Liver (tissue), 10 donors: ENCODE measurements at places on chromosomes 12 and 14. TPM values are rescaled to one million over a fixed set of nuclear protein-coding genes. Genes with fewer than 3 reads are reported as not detected.
A peak's percentile ranks its signal among the peaks of the same experiment; 100 is the strongest.

GRCh38 chr14:38143659-38144505 is 63.8 kb upstream of the SSTR1 start:
- DNase-seq = no peak

GRCh38 chr14:54253195-54253947 is 143.4 kb upstream of the CDKN3 start:
- DNase-seq = no peak

GRCh38 chr12:30202521-30203254 is 418.9 kb upstream of the TMTC1 start:
- no peak for DNase-seq

DNA sequence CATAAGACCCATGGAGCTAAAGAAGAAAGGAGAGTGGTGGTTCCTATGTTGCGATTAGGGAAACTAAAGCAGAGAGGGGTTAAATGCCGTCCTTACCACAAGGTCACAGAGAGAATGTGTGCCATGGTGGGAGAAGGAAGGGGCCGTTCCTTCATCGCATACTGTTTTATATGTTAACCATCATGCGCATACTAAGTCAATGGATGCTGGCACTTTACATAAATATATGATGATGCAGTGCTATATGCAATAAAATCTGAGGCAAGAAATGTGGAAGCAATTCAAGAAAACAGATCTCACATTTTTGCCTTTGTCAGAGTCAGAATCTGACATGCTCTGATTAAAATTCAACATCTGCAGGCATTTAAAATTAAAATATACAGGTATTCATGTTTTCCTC is 168.1 kb downstream of the BMP4 start:
- DNase-seq = no peak

- DNase-seq = no peak
These were observed 20.0 kb downstream of the BORCS5 start for GRCh38 chr12:12376646-12377448.

DNA sequence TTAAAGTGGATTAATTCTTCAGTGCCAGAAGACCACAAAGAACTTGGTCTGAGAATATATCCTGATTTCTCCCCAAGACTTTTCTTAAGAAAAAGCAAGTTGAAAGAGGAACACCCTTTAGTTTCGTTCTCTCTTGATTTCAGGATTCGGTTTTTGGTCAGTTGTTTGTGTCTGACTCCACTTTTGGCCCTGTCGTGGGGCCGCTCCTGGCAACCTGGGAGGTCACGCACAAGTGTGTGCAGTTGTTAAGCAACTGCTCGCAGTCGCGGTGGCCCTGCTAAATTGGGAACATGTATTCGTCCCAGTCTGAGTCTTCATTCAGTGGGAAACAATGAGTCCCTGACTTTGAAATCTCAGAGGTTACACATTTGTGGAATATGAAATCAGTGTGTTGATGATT is 68.7 kb downstream of the RGS6 start:
- DNase-seq = no peak

DNA sequence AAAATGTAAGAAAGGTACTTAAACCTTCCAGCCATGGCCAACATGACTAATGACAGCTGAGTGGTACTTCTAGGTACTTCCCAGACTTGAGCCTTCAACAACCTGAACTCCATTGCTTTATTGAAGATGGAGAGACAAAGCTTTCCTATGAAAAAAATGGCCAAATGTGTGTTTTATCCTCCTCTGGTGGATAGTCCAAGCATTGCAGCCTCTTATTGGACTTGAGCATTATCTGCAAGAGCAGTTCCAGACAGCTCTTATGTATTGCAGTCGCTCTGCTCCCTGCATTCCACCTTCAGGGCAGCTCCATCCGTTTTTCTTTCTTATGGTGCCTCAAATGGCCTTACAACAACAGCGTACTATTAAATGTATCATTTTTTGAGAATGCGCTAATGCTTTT is 588.2 kb downstream of the NRXN3 start:
- DNase-seq = no peak

- no peak for DNase-seq
These were observed 56.9 kb upstream of the E2F7 start for GRCh38 chr12:77122236-77122635.

GRCh38 chr12:49476091-49476490 is 62.7 kb upstream of the KCNH3 start:
- DNase-seq = no peak

GRCh38 chr14:70987041-70987440 is 79.8 kb downstream of the PCNX1 start:
- DNase-seq = no peak

GRCh38 chr12:78407722-78408121 is 456.9 kb upstream of the SYT1 start:
- no peak for DNase-seq

GRCh38 chr14:69671365-69672030 is 60.1 kb downstream of the SUSD6 start:
- no peak for DNase-seq

GRCh38 chr14:76456200-76456599 is 80.3 kb downstream of the ESRRB start:
- peak; percentile 43 for DNase-seq

GRCh38 chr12:104494137-104494792 is 37.5 kb downstream of the CHST11 start:
- DNase-seq = no peak

GRCh38 chr12:63867053-63867452 is 22.6 kb downstream of the SRGAP1 start:
- no peak for DNase-seq

DNA sequence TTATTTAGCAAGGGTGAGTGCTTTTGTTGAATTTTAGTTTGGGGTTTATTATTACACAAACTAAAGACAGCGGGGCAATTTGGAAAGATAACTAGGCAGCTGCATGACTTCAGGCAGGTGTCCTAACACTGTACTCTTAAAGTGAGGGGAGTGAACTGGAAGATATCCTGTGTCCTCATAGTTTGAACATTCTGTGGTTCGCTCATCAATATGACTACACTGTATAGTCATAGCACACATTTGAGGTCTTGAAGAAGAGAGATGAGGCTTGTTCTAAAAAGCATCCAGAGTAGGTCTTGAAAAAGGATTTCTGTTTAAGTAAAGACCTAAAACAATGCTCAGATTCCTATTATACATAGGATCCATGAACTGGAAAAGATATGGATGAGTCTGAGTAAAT is 1.7 kb upstream of the MAP3K9 start:
- DNase-seq = no peak

GRCh38 chr12:91628656-91629055 is 446.0 kb upstream of the DCN start:
- DNase-seq = no peak

GRCh38 chr12:132138941-132139871 is 4.9 kb downstream of the DDX51 start:
- DNase-seq = no peak

DNA sequence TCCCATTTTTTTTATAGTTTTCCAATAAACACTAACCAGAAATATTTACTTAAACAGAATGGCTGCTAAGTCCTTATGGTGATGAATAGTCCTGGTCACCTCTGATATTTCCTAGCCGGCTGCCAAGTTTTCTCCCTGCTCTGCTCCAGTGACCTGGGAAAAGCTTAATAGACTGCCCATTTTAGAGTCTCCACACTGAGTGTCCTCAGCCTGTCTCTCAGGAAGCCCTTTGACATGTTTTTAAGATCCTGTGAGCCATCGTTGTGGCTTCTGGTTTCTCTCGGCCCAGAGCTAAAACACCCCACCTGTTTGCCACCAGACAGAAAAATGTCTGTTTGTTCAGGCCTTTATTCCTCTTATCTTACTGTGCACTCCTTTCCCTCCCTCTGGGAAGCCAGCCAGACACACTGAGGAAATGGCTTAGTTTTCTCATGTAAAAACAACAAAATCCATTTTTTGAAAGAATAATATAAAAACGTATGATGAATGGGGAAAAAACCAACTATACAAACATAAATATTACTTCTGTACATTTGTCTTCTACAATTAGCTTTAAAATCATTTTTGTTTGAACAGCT is 25.4 kb upstream of the ALDH2 start:
- no peak for DNase-seq

DNA sequence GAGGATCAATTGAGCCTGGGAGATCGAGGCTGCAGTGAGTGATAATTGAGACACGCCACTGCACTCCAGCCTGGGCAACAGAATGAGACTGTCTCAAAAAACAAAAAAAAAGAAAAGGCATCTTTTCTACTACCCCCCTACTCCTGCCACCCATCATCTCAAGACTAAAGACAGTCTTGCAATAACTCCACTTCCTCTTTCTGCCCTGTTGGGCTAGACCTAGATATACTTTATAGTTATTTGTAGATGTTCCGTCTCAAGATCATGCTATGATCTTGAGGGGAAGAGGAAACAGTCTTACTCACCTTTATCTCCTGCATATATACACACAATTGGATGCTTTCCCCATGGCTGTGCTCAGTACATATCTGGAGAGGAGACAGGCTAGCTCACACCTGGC is 12.1 kb upstream of the ESPL1 start:
- DNase-seq = no peak

GRCh38 chr12:77115471-77115870 is 50.1 kb upstream of the E2F7 start:
- DNase-seq = no peak

Gene ART4
- total RNA-seq = 28.3 TPM

Gene DIO3
- total RNA-seq = 9.3 TPM

Gene SYCP3
- 0.17 TPM for total RNA-seq

Gene KRT1
- total RNA-seq = not detected

Gene AQP6
- total RNA-seq = not detected

Gene CCDC177
- not detected for total RNA-seq

Gene CYP46A1
- total RNA-seq = 0.14 TPM

Gene PRR4
- 3.5 TPM for total RNA-seq

Gene CKB
- 9.0 TPM for total RNA-seq

Gene SLC6A15
- not detected for total RNA-seq

Gene KITLG
- 1.2 TPM for total RNA-seq

Gene ABHD12B
- total RNA-seq = 0.09 TPM

Gene DHRS2
- 0.56 TPM for total RNA-seq

Gene PLXNC1
- total RNA-seq = 5.7 TPM

Gene CLEC6A
- not detected for total RNA-seq

Gene OASL
- 0.89 TPM for total RNA-seq

Gene BDKRB2
- 0.25 TPM for total RNA-seq

Gene TAPBPL
- 32.9 TPM for total RNA-seq
